MCF 10A (cell line): ENCODE measurements at places on chromosomes 16 and 17.

- H3K4me3 ChIP-seq: no peak overlapping the region
- no peak for DNase-seq
- H3K4me1 ChIP-seq: no peaks in the 10 kb centered on the region
- H3K27ac ChIP-seq: no peak overlapping the region
- no peaks in the 10 kb centered on the region for H3K27me3 ChIP-seq
These were observed 12.2 kb downstream of the PLK1 start for GRCh38 chr16:23690771-23691482.

- no peaks in the 10 kb centered on the region for H3K36me3 ChIP-seq
- H3K4me1 ChIP-seq: no peaks in the 10 kb centered on the region
- H3K27ac ChIP-seq: no peak overlapping the region
- no peak overlapping the region for H3K4me3 ChIP-seq
- H3K27me3 ChIP-seq: no peaks in the 10 kb centered on the region
These were observed 306.9 kb upstream of the RBFOX1 start for GRCh38 chr16:7025616-7026190.

DNA sequence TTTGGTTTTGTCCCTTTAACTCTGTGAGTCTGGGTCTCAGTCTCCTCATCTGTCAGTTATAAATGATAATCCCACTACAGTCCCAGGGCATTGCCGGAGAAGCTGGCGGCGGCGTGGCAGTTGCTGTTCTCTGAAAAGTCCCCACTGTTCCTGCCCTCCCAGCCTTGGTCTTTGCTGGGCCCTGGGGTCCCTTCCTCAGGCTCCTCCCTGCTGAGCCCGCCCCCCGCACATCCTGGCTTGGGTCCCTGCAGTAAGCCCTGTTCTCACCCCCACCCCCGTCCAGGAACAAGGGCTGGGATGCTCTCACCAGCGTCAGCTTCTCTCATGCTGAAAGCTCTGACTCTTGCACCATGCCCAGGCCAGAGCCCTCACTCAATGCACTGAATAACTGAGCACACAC is 35.3 kb upstream of the PEMT start:
- H3K36me3 ChIP-seq: peaks cover 5% of the 10 kb centered on the region
- H3K4me1 ChIP-seq: no peaks in the 10 kb centered on the region
- no peak for DNase-seq
- peaks cover 2% of the 10 kb centered on the region for H3K27me3 ChIP-seq
- H3K4me3 ChIP-seq: no peak overlapping the region

- no peaks in the 10 kb centered on the region for H3K27me3 ChIP-seq
- DNase-seq: no peak
- peaks cover under 1% of the 10 kb centered on the region for H3K4me1 ChIP-seq
- H3K27ac ChIP-seq: no peak overlapping the region
These were observed 27.6 kb upstream of the RBBP6 start for GRCh38 chr16:24511792-24512191.

DNA sequence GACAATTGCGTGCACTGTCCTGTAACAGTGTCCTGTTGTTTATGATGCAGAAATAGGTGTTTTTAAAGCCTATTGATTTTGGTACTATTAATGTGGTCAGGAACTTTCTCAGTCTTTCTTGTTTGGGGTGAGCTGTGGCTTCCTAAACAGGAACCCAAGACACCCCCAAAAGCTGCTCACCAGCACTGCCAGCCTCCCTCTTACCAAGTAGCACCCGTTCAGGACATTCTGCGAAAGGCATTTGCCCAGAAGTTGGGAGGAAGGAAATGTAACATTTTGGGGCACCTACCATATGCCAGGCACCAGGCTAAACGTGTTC is 21.6 kb upstream of the STH start:
- no peaks in the 10 kb centered on the region for H3K4me1 ChIP-seq
- no peak overlapping the region for H3K27ac ChIP-seq
- DNase-seq: no peak

DNA sequence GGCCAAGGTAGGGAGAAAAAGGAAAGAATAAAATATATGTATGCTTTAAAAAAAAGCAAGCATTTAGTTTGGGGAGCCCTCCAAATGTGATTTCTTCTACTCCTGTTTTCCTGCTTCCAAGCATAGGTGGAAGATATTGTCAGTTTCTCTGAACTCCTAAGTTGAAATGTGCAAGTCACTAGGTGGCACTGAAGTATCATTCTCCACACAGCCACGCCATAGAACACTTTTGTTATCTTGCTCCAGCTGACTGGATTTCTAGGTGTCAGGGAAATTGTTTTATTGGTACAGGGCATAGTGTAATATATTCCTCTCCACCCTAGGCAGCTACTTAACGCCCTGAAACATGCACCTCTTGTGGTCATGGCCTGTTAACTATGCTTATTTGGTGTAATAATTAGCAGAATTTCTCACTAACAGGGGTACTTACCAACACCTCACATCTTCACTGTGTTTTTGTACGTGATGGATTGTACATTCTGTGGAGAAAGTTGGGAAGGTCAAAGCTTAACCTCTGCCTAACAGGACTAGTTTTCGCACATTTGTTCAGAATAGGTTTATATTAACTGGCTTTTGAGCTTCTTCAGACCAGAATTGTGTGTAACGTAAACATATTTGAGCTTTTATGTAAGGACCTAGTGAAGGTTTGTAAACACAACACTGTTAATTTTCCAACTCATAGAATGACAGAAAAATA is 69.3 kb downstream of the FTO start:
- H3K4me1 ChIP-seq: peaks cover 43% of the 10 kb centered on the region
- no peaks in the 10 kb centered on the region for H3K36me3 ChIP-seq
- no peaks in the 10 kb centered on the region for H3K27me3 ChIP-seq
- peak; percentile 81 for DNase-seq

DNA sequence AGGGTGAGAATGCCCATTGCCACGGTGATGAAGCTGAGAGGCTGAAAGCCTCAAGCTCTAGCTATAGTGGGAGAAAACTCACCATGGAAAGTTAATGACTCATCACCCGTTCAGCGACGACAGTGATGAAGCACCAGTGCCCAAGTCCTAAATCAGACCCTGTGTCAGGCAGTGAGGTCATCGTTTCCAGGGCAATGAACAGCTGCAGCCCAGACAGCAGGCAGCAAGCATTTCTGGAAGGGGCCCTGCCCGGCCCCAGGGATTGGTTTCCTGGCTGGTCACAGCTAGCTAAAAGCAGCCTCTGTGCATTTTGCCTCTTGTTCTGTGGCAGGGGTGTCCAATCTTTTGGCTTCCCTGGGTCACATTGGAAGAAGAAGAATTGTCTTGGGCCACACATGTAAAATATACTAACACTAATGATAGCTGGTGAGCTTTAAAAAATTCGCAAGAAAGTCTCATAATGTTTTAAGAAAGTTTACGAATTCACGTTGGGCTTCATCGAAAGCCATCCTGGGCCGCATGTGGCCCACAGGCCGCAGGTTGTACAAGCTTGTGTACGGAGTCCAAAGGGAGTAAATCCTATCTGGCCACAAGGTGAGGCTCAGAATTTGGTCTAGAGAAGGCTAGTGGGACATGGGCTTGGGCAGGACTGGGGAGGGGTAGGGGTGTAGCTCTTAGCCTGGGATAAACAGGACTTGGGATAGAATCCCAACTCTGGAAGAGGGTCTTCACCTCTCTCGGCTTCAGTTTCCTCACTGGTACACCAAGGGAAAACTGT is 40.6 kb downstream of the MIS12 start:
- peak; percentile 85 for DNase-seq
- peaks cover 6% of the 10 kb centered on the region for H3K4me1 ChIP-seq
- peak overlapping the region; percentile 73 for H3K27ac ChIP-seq
- no peak overlapping the region for H3K4me3 ChIP-seq

DNA sequence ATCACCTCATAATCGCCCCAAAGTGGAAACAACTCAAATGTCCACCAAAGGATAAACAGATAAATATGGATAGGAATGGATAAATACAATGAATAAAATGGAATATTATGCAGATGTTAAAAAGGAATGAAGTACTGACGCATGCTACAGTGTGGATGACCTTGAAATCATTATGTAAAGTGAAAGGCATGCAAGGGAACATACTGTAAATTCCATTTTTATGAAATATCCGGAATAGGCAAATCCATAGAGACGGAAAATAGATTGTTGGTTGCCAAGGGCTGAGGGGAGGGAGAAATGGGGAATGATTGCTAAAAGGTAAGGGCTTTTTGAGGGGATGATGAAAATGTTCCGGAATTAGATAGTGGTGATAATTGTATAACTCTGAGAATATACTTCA is 36.0 kb downstream of the STAT5B start:
- H3K27me3 ChIP-seq: no peaks in the 10 kb centered on the region
- no peak overlapping the region for H3K27ac ChIP-seq
- DNase-seq: no peak
- peaks cover 6% of the 10 kb centered on the region for H3K36me3 ChIP-seq
- H3K4me3 ChIP-seq: no peak overlapping the region

- DNase-seq: no peak
- no peak overlapping the region for H3K27ac ChIP-seq
- H3K36me3 ChIP-seq: no peaks in the 10 kb centered on the region
- peaks cover 80% of the 10 kb centered on the region for H3K27me3 ChIP-seq
These were observed 171.2 kb upstream of the MPHOSPH6 start for GRCh38 chr16:82341146-82341669.

GRCh38 chr17:66347661-66348514 is 45.5 kb downstream of the PRKCA start:
- H3K4me1 ChIP-seq: peaks cover 30% of the 10 kb centered on the region
- no peak overlapping the region for H3K27ac ChIP-seq
- H3K4me3 ChIP-seq: no peak overlapping the region
- no peaks in the 10 kb centered on the region for H3K27me3 ChIP-seq

DNA sequence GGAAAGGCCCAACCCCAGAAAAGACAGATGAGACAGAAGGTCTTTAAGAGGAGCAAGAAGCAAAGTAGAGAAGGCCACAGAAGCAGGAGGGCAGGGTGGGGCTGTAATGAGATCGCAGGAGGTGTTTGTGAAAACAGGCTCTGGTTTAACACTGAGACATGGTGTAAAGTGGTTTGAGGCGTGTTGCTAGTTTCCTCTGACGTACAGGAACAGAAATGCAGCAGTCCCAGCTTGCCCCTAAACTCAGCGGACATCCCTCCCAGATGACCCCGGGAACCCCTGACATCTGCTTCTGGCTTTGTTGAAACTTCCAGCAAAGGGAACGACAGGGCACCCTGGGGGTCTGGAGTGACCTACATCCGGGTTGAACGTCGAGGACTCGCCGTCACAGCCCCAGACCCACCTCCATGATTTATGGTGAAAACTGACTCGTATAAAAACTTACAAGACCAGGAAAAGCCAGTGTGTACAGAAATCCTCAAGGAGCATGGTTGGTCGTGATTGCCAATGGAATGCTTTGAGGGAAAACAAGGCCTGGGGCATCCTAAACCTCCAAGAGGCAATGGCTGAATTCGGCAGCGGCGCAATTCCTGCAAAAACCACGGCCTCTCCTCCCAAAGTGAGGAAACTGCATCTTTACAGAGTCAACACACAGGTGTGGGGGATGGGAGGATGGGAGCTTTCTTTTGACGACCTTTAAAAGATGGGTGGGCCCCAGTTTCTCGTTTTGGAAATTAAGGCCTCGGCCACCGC is 25.8 kb downstream of the LITAF start:
- H3K36me3 ChIP-seq: peaks cover 33% of the 10 kb centered on the region
- H3K4me3 ChIP-seq: peak overlapping the region; percentile 10
- H3K27ac ChIP-seq: peak overlapping the region; percentile 97
- no peak for DNase-seq

DNA sequence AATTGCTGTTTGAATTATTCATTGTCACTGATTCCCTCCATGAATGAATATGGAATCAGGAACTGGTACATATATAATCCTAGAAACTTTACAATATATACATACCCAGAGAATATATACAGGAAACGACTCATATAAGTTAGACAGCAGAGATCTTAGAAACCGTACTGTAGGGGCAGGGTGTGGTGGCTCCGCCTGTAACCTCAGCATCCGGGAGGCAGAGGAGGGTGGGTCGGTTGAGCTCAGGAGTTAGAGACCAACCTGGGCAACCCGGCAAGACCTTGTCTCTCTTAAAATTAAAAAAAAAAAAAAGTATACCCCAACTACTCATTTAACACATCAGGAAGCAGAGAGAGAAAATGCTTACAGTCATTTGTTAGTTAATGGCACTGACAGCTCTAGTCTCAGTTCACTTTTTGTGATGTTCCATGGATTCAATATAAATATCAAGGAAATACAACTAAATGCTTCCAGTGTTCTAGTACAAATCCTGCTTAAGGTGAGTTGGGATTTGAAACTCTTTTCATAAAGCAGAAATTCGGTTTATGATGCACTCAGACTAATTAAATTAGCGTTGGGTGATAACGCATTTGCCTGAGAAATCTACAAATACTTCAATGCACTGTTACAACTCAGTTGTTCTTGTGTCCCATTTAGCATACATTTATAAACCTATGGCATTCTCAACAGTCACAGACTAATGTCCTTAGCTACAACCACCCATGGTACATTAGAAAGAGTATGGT is 5.6 kb downstream of the GLG1 start:
- no peaks in the 10 kb centered on the region for H3K27me3 ChIP-seq
- no peak overlapping the region for H3K4me3 ChIP-seq
- no peak for DNase-seq
- no peak overlapping the region for H3K27ac ChIP-seq

DNA sequence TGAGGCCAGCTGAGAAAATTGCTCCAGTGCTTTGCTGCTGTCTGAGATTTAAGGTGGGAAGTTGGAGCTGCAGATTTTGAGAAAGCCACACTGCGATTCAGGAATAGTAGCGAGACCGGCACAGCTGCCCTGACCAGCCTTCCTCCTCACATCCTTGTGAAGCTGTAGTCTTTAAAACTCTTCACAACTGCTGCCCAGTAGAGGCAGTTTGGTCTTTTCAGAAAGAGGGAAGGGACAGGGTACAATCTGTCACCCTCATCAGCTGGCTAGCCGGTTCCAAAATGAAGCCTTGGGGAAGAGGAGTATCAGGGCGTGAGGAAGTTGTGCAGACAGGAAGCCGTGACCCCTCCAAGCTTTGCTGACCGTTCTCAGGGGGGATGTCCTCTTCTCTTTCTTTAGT is 195.3 kb downstream of the MSI2 start:
- DNase-seq: no peak
- no peaks in the 10 kb centered on the region for H3K4me1 ChIP-seq
- H3K4me3 ChIP-seq: no peak overlapping the region
- H3K27me3 ChIP-seq: no peaks in the 10 kb centered on the region
- peak overlapping the region; percentile 49 for H3K27ac ChIP-seq

- DNase-seq: no peak
- no peaks in the 10 kb centered on the region for H3K4me1 ChIP-seq
- H3K4me3 ChIP-seq: no peak overlapping the region
- H3K27me3 ChIP-seq: peaks cover 44% of the 10 kb centered on the region
These were observed 9.0 kb upstream of the CXCL16 start for GRCh38 chr17:4748686-4749085.

GRCh38 chr17:82444284-82444893 is 6.2 kb downstream of the CYBC1 start:
- no peaks in the 10 kb centered on the region for H3K4me1 ChIP-seq
- no peak overlapping the region for H3K4me3 ChIP-seq
- no peak overlapping the region for H3K27ac ChIP-seq
- H3K27me3 ChIP-seq: no peaks in the 10 kb centered on the region
- no peak for DNase-seq

- no peak overlapping the region for H3K4me3 ChIP-seq
- peaks cover 33% of the 10 kb centered on the region for H3K27me3 ChIP-seq
- no peaks in the 10 kb centered on the region for H3K36me3 ChIP-seq
- H3K4me1 ChIP-seq: no peaks in the 10 kb centered on the region
- no peak overlapping the region for H3K27ac ChIP-seq
- DNase-seq: no peak
These were observed 29.6 kb upstream of the ASGR2 start for GRCh38 chr17:7144213-7144612.

- no peaks in the 10 kb centered on the region for H3K27me3 ChIP-seq
- H3K4me1 ChIP-seq: no peaks in the 10 kb centered on the region
- no peak overlapping the region for H3K4me3 ChIP-seq
These were observed 24.1 kb downstream of the ANKFN1 start for GRCh38 chr17:56177361-56177760.

- H3K4me1 ChIP-seq: no peaks in the 10 kb centered on the region
- no peaks in the 10 kb centered on the region for H3K36me3 ChIP-seq
- H3K27ac ChIP-seq: no peak overlapping the region
- no peaks in the 10 kb centered on the region for H3K27me3 ChIP-seq
- no peak overlapping the region for H3K4me3 ChIP-seq
These were observed 333.6 kb downstream of the BCAS3 start for GRCh38 chr17:61011251-61011650.
